ENCODE measurements at places on chromosomes 3 and 15.
A peak's percentile ranks its signal among the peaks of the same experiment; 100 is the strongest.

GRCh38 chr3:69364354-69364753 is 21.5 kb downstream of the FRMD4B start:
- no peak for DNase-seq

GRCh38 chr3:23017801-23018200 is 185.3 kb upstream of the UBE2E2 start:
- no peak for DNase-seq

- DNase-seq: no peak
These were observed 390.4 kb downstream of the ZBTB20 start for GRCh38 chr3:114756506-114757279.

DNA sequence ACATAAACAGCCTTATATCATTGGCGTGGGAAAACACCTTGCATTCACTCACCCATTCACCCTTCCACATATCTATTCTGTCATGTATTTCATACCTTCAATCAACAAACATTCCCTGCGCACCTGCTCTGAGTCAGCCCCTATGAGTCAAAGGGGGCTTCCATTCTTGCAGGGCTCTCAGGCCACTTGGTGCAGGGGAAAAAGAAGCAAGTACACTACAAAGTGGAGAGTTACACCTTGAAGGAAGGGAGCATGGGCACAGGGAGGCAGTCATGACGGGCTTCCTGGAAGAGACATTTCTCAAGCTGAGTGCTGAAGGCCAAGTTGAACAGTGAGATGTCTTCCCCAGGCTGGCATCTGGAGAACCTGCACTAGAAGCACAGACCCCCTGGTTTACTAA is 4.6 kb upstream of the AMOTL2 start:
- DNase-seq: no peak

- DNase-seq: no peak
These were observed 1.9 kb downstream of the XIRP1 start for GRCh38 chr3:39190281-39191025.

DNA sequence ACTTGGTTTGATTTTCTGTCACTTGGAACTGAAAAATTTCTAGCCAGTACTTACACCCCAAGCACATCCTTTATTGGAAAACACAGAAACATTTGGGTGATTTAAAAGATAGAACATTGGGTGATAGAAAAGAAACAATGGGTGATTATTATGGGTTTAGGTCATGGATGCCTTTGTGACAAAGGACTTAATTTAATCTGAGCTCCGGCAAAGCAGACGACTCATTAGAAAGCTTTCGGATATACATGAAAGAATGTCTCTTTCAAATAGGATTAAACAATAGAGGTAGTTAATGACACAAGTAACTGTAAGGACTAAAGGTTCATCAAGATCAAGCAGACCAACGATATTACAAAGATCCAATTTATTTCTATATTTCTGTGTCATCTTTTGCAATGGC is 37.3 kb upstream of the CNTN4 start:
- DNase-seq: no peak

GRCh38 chr3:87780811-87781210 is 278.0 kb downstream of the CGGBP1 start:
- no peak for DNase-seq

DNA sequence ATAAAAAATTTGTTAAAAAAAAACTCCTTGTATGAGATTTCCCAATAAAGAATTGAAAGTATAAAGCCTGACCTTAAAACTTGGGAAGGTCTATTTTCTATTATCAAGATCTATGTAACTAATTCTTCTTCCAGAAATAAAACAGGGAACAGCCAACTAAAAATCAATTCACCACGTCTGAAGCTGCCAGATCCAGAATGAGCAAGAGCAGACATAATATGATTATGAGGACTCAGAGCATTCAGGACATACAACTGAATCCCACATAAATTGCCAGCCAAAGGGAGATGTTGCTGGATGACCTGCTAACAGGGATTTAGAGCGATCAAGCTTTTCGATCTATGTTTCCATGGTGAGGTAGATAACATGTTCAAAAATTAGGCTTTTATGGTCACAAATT is 1151.3 kb upstream of the CADM2 start:
- DNase-seq: no peak

DNA sequence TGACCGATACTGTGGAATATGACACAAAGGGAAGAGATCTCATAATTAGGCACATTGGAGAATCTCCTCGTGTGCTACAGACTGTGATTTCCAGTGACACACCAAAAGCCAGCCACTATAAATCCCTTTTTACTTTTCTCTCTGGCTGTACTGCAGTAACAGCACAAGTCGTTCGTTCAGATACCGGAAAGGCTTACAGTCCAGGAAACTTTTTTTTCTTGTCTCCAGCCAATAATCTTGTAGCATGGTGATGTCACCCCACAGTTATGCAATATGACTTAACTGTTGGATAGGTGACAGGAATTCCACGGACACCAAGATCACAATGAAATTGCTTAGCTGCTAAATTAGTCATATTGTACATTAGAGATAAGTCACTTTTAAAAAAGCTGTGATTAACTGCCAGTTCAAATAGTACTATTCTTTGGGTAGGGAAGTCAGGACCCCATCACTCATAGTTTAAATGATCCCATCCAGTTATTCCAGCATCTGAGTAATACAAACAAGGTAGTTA is 36.3 kb upstream of the TSC22D2 start:
- no peak for DNase-seq

DNA sequence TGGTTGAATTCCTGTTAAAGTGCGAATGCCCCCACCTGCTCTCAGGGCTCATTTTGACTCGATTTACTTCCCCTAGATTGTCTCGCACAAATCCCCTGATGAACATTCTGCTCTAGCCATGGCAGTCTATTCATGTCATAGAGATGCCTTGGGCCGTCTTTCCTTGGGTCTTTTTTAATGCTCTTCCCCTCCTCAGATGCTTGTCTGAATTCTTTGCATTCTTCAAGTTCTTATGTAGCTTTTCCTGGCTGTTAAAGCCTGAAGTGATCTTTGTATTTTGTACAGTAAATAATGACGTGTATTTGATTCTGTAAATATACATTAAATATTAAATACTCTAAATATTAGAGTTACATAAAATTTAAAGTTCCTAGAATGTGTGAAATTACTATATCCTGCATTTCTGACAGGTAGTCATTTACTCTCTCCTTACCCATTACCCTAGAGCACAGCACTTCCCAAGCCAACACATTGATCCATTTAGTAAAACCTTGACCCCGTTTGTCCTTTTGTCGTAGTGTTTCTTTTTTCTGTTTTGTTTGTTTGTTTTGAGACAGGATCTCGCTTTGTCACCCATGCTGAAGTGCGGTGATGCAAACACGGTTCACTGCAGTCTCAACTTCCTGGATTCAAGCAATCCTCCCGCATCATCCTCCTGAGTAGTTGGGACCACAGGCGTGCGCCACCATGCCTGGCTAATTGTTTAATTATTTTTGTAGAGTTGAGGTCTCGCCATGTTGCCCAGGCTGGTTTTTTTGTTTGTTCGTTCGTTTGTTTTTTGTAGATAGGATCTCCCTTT is 47.9 kb downstream of the YEATS2 start:
- no peak for DNase-seq

GRCh38 chr3:113210604-113211329 is 590 bp upstream of the BOC start:
- no peak for DNase-seq

GRCh38 chr15:68333775-68334470 is 56.4 kb downstream of the FEM1B start:
- no peak for DNase-seq

- DNase-seq: no peak
These were observed 30.3 kb downstream of the UMPS start for GRCh38 chr3:124760601-124761000.

GRCh38 chr3:193451902-193452301 is 73.3 kb upstream of the ATP13A5 start:
- DNase-seq: no peak

- peak; percentile 21 for DNase-seq
These were observed 236.5 kb downstream of the WDR72 start for GRCh38 chr15:53522991-53523390.

- no peak for DNase-seq
These were observed 22.2 kb downstream of the SMAD3 start for GRCh38 chr15:67087507-67088172.

GRCh38 chr15:94972314-94972713 is 741.0 kb downstream of the MCTP2 start:
- DNase-seq: no peak

GRCh38 chr3:48716508-48716981 is 476 bp downstream of the IP6K2 start:
- DNase-seq: no peak

DNA sequence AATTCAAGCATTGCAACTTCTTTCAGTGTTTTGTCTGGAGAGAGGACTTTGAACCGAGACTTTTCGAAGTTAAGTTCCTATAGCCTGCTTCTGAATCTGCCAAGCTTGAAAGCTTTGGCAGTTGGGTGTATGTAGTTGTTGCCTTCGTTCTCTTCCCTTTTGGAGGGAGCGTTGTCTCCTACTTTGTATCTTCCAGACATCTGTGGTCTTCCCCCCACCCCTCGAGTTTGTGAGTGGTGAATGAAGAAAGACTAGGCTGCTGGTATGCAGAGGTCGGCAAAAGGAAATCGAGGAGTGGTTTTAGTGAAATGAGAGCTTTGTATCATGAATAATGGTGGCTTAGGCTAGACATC is 1.3 kb downstream of the CTNNB1 start:
- DNase-seq: no peak

- DNase-seq: no peak
These were observed 77.5 kb downstream of the NAALADL2 start for GRCh38 chr3:174936590-174936989.
